Astrocyte of the hippocampus (primary cell): ENCODE measurements at places on chromosomes 11 and 22.
A peak's percentile ranks its signal among the peaks of the same experiment; 100 is the strongest.

DNA sequence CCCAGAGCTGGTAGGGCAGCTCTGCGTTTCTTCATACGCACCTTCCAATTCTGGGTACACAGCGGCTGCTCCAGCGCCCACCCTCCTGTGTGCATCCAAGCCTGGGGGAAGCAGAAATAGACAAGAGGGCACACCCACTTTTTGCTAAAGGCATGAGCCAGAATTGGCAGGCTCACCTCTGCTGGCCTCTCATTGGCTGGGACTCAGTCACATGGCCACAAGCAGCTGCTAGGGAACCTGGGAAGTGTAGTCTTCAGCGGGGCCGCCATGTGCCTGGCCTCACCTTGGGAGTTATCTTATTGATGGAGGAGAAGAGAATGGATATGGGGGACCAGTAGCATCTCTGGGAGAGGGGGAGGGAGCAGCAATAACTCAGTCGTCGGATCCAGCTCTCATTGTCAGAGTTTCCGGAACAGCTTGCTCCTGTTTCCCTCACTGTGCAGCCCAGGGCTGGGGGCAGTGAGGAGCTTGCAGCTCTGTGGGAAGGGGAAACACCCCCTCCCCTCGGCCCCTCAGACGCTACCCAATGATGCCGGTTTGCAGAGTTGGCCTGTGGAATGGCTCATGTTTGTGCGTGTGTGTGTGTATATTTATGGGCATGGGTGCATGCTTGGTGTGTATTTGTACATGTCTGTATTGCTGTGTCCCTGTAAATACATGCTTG, 11.8 kb upstream of the MIEF1 start:
- DNase-seq, result peak; percentile 80

DNA sequence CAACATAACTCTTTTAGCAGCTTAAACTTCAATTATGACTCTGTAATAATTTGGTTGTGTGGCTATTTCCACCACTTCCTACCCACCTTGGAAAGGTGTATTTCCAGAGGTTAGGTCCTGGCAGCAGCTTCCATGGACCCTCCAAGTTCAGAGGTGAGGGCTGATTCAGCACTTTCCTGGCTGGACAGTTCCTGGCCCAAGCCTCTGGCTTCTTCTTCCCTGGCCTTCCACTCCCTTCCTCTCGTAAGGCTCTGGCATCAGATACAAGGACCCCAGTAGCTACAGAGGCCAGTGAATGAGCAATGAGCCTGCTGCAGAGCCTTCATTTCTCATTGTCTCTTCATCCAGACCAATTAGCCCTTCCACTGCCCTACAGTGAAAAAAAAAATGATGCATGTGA, 98.1 kb upstream of the KIRREL3 start:
- DNase-seq, result peak; percentile 20

- DNase-seq, result no peak
Measured at GRCh38 chr22:37164505-37164887, 14.8 kb upstream of the IL2RB start.

DNA sequence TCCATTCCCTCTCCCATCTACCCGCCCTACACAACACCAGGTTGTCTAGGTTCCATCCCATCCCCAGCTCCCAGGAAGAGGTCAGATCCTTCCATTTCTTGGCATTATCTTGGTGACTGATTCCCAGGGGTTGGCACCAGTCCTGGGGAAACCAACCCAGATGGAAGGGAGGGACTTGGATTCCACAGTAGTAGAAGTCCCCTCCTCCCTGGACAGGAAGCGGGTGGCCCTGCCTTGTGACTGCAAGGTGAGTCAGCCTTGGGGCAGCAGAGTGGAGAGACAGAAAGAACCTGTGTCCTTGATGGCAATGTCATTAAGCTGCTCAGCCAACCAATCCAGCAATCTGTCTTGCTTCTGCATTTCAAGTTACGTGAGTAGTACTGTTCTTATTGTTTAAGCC, 26.5 kb downstream of the SYT13 start:
- DNase-seq, result peak; percentile 61

DNA sequence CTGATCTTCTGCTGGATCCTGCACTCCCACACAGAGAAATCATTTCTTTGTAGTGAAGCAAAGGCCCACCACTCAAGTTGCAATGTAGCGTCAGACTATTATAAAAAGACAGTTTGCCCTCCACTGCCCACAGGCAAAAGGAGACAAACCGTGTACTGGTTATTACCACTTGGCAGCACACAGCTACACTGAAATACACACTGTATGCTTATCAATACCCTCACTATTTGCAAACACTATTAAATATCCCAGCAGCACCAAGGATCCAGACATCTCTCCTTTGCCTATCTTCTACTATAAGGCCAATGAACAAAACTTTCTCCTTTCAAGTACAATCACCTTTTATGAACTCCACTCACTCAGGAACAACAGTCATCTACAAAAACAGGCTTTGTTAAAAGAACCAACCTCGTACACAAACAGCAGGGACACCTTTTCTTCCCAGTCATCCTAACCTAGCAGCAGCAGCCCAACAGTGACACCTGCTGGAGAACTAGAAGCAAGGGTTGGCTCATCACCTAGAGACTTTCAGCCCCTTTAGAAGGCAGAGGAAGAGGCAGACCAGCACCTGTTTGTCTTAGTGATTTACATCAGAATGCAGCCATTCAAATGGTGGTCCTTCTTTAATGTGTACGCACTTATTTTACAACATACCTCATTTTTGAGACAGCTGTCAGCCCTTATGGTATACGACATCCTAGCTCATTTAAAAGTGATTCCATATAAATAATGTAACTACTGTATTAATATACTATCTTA, 56.1 kb downstream of the AMBRA1 start:
- peak; percentile 87 for DNase-seq

GRCh38 chr11:65432100-65432650, 9.6 kb downstream of the NEAT1 start:
- DNase-seq, result peak; percentile 13

DNA sequence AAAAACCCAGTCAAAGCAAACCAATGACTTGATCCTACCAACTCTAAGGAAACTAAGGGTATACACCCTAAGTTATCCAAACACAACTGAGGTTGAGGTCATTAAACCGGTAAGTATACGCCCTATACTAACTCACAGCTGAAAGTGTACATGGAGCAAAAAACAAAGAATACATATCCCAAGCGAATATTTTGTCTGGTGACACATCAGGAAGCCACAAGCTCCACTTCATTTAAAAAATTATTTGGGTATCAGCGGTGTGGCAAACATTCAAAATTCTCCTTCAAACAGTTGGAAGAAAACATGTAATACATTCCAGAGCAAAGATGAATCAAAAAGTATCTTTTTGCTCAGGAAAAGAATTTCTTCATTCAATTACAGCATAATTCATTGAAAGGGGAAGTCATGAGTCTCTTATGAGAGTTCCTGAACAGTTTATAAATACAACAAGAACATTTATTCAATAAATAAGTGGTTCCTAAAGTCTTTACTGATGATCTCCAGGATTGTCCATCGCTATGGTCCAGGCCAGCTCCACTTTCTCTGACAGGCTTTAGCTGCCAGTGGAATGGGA, 4.5 kb upstream of the JAML start:
- no peak for DNase-seq
